A549 treated with Hydrocortisone at 1 μM for 4 hours (cell line): ENCODE measurements at places on chromosomes 11 and 22. TPM values are rescaled to one million over a fixed set of nuclear protein-coding genes. Genes with fewer than 3 reads are reported as not detected.

ST14 gene
- total RNA-seq, result 0.05 to 0.15 TPM (median 0.08 TPM) in 5 replicates

LSP1 gene
- total RNA-seq, result 1.1 to 3.1 TPM (median 2.1 TPM) in 5 replicates

IGF2 gene
- total RNA-seq, result 1.6 to 2.9 TPM (median 2.7 TPM) in 5 replicates

TIMM10B gene
- total RNA-seq, result 27.1 to 36.2 TPM (median 33.5 TPM) in 5 replicates

PDE3B gene
- total RNA-seq, result 1.5 to 2.4 TPM (median 1.9 TPM) in 5 replicates

SLC29A2 gene
- total RNA-seq, result 5.8 to 8.6 TPM (median 8.0 TPM) in 5 replicates

DBX1 gene
- total RNA-seq, result not detected in 5 replicates

SSRP1 gene
- 199 to 265 TPM (median 217 TPM) in 5 replicates for total RNA-seq

TNKS1BP1 gene
- 79.9 to 91.1 TPM (median 87.9 TPM) in 5 replicates for total RNA-seq

CFAP300 gene
- 5.7 to 7.6 TPM (median 6.4 TPM) in 5 replicates for total RNA-seq

WNT7B gene
- total RNA-seq, result 54.3 to 62.9 TPM (median 59.6 TPM) in 5 replicates

POLD3 gene
- 13.7 to 19.1 TPM (median 16.9 TPM) in 5 replicates for total RNA-seq

VSTM5 gene
- total RNA-seq, result not detected in 5 replicates

APOA1 gene
- 0.09 to 0.67 TPM (median 0.36 TPM) in 5 replicates for total RNA-seq

OR10A2 gene
- not detected in 5 replicates for total RNA-seq

MS4A6E gene
- not detected in 5 replicates for total RNA-seq

NRGN gene
- 6.0 to 13.6 TPM (median 10.2 TPM) in 5 replicates for total RNA-seq

SLN gene
- 1.1 to 2.4 TPM (median 1.6 TPM) in 5 replicates for total RNA-seq

SAA2 gene
- 0.15 to 0.31 TPM (median 0.22 TPM) in 4 of 5 replicates, not detected in the other for total RNA-seq

ZNRF3 gene
- total RNA-seq, result 5.4 to 8.6 TPM (median 7.6 TPM) in 5 replicates

KREMEN1 gene
- 2.6 to 5.3 TPM (median 4.4 TPM) in 5 replicates for total RNA-seq

DDX25 gene
- 0.09 TPM in 1 of 5 replicates, not detected in the others for total RNA-seq

RASD2 gene
- total RNA-seq, result 0.68 to 0.84 TPM (median 0.82 TPM) in 5 replicates

LYVE1 gene
- 0.54 to 1.2 TPM (median 1.1 TPM) in 5 replicates for total RNA-seq

PHETA2 gene
- total RNA-seq, result not detected in 5 replicates

FLRT1 gene
- total RNA-seq, result 0.03 to 0.09 TPM (median 0.06 TPM) in 5 replicates

VSIG10L2 gene
- not detected in 5 replicates for total RNA-seq

SMIM35 gene
- total RNA-seq, result not detected in 5 replicates
